ENCODE measurements at places on chromosomes 1 and 21.

DNA sequence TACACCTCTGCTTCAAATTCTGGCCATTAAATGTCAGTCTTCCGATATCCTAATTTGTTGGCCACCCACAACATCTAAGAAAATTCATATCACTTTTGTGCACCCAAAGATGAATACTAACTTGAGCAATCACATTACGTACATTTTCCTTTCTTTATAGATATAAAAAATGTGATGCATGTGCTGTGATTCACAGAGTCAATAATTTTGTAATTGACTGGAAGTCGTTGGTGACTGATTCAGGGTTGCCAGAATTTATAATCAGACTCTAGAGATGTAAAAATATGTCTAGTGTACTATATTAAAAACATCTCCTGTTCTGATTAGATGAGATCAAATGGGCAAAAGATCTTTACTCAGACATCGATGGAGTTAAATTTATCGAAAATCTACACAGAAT is 150.0 kb upstream of the KCTD3 start:
- DNase-seq = no peak

GRCh38 chr1:224432672-224433040 is 1.9 kb downstream of the WDR26 start:
- no peak for DNase-seq

- no peak for DNase-seq
Observed at GRCh38 chr1:177811429-177811828, 158.4 kb downstream of the SEC16B start.

DNA sequence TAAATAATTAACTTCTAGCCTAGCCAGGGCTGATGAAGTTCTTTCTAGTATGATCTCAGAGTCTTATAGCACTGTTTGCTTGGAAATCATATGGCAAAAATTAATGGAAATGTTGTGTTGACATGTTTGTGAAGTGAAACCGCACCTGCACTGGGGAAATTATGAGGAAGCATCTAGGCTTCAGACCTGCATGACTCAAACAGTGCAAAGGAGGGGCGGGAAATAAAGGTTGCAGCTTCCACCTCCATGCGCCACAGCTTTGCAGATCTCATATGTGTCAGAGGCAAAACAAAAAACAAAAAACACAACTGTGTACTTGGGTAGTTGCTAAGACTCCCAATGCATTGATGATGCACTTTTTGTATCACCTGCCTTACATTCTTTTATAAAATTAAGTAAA is 1080.6 kb downstream of the PLA2G4A start:
- no peak for DNase-seq

DNA sequence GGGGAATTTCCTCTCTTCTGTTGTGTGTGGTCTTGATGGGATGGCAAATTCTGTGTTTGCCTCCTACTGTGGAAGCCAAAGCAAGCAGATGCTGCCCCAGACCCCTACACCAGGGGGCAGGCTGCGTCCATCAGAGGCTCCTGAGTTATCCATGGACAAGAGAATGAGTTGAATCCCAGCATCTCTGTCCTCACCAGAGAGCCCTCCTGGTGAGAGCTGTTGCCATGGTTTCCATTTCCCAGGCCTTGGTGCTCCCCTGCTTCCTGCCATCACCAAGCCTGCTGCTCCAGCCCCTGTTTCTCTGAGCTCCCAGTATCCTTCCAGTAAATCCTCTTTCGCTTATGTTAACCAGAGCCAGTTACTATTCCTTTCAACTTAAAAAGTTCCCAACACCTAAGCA is 20.4 kb upstream of the GNG12 start:
- DNase-seq = no peak

DNA sequence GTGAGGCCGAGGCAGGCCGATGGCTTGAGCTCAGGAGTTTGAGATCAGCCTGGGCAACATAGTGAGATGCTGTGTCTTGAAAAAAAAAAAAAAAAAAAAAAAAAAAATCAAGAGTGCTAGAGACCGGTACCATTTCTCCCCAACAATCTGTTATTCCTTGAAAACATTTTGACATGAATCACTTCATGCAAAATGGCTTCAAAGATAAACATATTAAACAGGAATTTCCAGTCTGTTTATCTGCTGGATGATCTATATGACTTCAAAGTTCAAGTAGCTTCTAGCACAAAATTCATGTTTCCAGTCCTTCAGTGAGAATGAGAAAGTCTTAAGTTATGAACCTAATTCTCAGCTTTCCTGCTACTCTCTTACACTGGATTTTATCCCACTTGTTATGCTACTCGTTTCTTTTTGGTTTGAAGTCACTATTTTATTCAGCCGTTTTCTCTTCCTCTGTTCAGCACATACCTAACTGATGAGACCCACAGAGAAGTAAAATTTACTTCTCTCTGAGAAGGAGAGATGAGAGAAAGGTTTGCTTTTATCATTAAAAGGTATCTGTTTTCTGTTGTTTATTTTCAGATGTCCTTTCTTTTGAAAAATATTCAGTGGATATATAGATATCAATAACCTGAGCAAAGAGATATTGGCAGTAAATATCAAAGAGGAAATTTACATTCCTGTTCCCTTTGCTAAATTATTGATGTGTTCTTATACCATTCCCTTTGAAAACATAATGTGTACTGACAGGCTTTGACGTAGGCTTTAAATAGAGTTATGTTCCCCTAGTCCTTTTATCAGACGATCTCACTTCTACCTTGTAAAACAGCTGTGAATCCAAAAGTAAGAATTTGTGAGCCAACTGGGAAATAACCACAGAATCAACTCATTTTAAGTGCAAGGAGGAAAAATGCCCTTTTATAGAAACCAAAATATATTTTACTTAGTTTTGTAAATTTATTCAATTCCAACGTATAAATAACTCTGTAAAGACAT is 38.2 kb downstream of the CD46 start:
- no peak for DNase-seq

GRCh38 chr1:248589334-248589733 is 8.2 kb downstream of the OR2T10 start:
- DNase-seq = no peak

GRCh38 chr1:100581096-100581705 is 43.3 kb downstream of the GPR88 start:
- no peak for DNase-seq

DNA sequence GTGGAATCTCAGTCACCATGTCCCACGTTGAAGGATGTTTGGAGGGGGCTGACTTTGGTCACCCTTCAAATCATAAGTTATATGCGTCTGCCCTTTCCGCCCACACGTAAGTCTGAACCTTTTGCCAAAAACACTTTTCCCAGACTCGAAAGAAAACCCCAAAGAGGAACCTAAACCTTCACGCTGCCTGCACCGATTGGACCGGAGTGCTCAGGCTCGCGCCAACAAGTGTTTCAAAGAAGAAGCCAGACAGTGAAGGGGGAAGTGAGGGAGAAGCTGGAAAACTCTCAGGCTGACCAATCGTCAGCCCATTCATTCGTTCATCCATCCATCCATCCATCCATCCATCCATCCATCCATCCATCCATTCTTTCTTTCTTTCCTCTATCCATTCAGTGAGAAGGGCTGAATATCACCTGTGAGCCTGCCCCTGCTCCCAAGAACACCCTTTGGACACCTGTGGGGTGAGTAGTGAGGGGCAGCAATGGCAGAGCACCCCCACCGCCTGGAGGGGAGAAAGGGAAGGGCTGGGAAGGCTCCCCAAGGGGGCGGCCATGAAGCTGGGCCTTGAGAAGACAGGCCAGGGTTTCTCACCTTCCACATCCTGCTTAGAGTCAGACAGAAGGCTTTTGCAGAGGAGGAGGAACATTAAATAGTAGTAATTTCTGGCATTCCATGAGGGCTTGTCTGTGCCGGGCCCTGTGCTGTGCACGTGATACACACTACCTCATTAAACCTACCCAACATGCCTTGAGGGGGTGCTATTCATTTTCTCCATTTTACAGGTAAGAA is 27.1 kb upstream of the RUNX3 start:
- no peak for DNase-seq

DNA sequence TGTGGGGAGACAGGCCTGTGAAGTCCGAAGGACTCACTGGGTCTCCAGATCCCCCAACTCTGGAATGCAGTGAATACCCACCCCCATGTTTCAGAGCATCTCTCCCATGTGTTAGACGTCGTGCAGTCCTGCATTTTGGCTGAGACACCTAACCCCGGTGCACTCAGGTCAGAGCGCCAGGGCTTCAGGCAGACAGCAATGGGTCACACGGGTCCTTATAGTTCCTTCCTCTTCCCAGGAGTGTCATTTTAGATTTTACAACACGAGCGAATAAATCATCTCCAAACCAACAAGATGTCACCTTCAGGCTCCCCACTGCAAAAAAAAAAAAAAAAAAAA is 5.1 kb downstream of the PRRX1 start:
- DNase-seq = no peak

DNA sequence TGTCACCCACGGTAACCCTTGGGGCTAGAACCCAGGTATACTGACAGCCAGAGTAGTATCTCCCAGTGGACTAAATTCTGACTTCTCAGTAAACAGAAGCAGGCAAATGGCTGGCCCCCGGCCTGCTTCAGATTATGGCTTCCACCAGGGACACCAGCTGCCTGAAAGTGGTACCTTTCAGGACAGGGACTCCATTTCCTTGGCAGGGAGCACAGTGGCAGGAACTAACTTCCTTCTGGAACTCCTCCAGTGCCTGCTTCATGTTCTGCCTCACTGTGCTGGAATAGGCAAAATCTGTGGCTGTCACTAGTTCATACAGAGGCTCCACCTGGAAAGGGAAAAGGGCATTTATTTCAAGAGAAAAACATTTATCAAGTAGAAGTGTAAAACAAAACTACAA is 32.7 kb downstream of the C8B start:
- DNase-seq = no peak

GRCh38 chr1:231233735-231234417 is 7.1 kb upstream of the GNPAT start:
- DNase-seq = no peak

DNA sequence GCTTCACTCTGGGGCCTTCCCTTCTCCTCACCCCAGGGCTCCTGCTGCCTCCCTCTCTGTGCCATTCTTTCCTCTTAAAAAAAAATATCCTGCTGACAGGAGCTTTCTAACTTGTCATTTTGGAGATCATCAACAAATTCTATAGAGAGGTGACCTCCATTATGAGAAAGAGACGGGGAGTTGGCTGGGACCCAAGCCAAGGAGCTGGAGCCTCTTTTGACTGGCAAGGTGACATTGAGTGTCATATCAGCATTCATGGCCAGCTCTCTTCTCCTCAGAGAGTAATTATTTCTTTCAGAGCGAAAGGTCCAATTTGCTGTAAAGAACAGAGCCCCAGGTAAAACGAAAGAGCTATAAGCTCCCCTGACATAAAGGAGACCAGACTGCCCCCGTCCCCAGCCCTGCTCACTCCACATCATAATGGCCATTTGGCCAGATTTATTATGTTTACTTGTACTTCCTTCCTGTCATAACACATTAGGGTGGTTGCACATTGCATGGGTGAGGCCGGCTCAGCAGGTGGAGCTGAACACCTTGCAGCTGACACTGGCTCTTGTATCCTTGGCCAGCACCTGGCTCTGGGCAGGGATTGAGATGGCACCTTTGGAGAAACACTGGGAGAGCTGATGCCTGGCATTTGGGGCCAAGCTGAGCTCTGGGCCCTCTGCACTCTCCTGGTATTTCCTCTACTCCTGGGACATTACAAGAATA is 404.0 kb upstream of the VAMP3 start:
- no peak for DNase-seq

GRCh38 chr1:25245809-25246599 is 1.2 kb downstream of the RSRP1 start:
- DNase-seq = no peak

DNA sequence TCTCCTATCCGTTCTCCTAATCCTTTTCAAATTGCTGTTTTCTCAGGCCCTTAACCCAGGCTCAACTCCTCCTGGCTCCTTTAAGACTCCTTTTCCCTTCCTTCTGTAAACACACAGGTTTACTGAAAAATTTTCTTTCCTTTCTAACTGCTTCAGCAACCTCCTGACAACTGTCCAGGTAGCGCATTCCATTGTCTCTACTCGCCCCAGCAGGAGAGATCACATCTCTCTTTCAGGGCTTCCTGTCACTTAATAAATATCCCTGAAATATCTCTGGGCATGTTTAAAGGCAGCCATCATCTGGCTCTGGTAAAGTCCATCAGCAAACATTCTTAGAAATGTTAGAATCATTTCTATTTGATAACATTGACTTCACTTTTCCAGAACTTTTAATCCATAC is 211.2 kb upstream of the PTBP2 start:
- no peak for DNase-seq

- DNase-seq = no peak
Observed at GRCh38 chr1:51520700-51521248, 1.7 kb upstream of the EPS15 start.

DNA sequence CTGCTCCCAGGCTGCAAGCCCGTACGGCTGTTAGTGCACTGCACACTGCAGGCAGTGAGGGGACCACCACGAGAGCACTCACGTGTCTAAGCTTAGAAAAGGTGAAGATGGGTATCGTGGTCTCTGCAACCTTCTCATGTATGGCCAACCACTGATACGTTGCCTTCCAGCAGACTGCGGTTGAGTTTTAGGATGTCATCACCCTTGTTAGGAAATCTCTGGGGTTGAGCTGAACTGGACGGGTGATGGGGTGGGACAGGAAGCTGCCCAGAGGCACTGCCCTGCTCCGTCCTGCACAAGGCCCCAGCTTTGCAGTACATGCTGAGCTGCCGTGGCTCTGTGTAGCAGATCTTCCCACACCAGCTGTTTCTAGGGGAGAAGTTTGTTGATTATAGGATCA is 43.3 kb downstream of the FAAP20 start:
- no peak for DNase-seq

DNA sequence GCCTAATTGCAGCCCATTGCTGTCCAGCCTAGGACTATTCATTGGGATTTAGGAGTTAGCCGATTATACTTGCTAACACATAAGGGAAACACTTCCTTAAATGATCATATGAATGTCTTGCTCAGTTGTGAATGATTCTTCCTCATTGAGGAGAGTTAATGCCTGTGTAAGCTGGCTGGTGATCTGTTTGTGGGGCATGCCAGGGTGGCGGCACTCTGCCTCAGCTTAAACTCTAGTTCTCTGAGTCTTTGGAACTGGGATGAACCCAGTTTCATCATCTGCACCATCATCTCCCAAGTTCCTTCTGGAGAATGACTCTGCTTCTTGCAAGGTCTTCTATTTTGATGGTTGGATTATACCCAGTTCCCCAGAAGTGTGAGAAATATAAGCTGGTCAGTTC is 23.9 kb upstream of the SLAMF6 start:
- DNase-seq = no peak

- no peak for DNase-seq
Observed at GRCh38 chr1:85461216-85461918, 3.6 kb downstream of the DDAH1 start.

All from stimulated activated CD8-positive, alpha-beta memory T cell treated with anti-CD3 and anti-CD28 coated beads, Interleukin-15, amount 100 ng/mL, for 4 hours (primary cell).